ENCODE measurements at places on chromosomes 16 and 17.

DNA sequence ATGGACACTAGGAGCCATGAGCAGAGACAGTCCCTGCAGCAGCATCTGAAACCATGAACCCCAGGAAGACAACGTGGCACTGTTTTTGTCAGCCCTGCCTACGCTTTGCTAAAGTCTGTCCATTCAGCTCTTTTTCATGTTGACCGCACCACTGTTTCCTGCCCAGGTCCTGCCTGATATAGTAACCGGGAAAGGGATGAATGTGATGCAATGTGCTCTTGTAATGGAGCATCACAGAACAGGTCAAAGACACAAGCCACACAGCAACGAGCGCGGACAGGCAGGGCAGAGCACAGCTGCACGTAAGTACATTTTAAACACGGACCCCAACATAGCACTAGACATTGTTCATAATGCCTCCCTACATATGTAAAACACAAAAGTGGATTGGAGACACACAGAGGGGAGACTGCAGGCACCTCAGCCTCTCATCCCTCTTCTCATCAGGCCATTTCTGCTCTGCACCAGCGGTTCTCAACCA, 16.9 kb upstream of the TNFRSF13B start:
- H3K27me3 ChIP-seq: no peaks in the 10 kb centered on the region
- H3K36me3 ChIP-seq: no peaks in the 10 kb centered on the region
- no peak for DNase-seq
- peaks cover 8% of the 10 kb centered on the region for H3K4me1 ChIP-seq

GRCh38 chr16:35431829-35432663, 1972.6 kb downstream of the TP53TG3F start:
- no peaks in the 10 kb centered on the region for H3K36me3 ChIP-seq
- H3K4me1 ChIP-seq: no peaks in the 10 kb centered on the region
- DNase-seq: no peak
- H3K4me3 ChIP-seq: no peak overlapping the region

DNA sequence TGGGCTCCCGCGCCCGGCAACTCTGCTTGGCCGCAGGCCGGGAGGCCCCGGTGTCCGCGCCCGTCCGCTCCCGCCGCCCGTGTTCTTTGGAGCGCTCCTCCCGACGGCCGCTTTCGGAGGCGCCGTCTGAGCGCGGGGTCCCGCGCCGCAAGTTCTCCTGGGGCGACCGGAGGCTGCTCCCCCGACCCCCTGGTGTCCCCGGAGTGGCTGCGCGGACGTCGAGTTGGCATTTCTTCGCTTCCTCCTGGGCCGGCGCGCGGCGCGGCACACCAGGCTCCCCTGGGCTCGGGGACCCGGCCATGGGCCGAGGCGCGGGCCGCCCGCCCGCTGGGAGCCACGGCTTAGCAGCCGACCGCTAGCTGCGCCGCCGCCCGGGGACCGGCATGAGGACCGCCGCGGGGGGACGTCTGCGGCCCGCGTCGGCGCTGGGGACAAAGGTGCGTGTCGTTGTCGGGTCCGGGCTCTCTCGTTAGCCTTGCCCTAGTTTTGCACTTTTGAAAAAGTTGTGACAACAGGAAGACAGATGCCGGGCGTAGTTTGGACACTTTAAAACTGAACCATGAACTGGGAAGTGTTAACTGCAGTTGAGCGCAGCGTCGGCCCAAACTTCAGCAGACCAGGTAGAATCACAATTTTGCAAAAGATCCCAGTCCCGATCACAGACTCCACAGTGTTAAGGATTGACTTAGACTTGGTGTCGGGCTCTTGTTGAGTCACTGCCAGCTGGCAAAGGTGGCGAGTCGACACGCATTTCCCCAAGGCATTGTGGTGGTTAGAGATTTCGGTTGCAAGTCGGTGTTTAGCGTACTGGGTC, 700 bp downstream of the UBN1 start:
- H3K4me1 ChIP-seq: peaks cover 34% of the 10 kb centered on the region
- DNase-seq: peak; percentile 53
- H3K4me3 ChIP-seq: peak overlapping the region; percentile 87
- peaks cover 5% of the 10 kb centered on the region for H3K36me3 ChIP-seq
- H3K27ac ChIP-seq: peak overlapping the region; percentile 98

DNA sequence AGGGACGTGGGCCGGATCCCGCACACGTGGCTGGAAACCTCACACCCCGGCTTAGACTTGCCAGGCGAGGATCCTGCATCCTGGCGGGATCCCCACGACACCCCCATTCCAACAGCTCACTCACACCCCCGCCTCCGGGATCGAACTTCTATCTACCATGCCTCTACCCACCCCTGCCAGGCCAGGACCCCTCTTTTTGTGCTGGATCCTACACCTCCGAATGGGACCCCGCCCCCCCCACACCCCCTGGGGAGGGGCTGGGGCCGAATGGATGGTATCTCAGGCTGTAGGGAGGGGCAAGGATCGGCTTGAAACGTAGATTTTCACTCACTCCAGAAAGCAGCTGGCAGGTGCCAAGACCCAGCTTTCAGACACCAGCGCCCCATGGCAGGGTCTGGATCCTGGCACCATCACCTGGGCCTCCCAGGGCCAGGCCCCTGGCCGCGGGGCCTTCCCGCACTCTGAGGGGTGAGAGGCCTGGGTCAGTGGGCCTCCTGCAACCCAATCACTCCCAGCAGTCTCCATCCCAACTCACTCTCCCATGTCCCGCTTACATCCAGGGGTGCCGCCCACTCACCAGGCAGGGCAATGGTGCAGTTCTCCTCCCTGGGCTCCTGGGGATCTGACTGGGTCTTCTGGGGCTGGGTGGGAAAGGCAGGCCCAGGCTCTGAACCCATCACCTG, 6.7 kb downstream of the PRSS36 start:
- H3K4me3 ChIP-seq: peak overlapping the region; percentile 40
- H3K27ac ChIP-seq: peak overlapping the region; percentile 74
- peaks cover 23% of the 10 kb centered on the region for H3K4me1 ChIP-seq

DNA sequence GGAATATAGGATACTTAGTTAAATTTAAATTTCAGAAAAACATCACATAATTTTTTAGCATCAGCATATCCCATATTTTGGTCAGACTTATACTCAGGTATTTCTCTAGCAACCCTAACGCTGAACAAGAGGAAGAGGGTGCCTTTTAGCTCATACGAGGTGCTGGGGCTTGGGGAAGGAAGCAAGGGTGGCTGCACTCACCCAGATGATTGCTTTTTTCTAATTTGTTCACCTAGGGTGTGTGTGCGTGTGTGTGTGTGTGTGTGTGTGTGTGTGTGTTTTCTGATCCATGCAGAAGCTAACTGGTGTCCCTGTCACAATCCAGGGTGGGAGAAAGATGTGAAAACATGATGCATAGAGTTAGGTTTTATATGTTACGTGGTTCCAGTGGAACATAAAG, 81.2 kb downstream of the WNT3 start:
- no peaks in the 10 kb centered on the region for H3K36me3 ChIP-seq
- H3K27me3 ChIP-seq: no peaks in the 10 kb centered on the region
- no peaks in the 10 kb centered on the region for H3K4me1 ChIP-seq
- no peak overlapping the region for H3K4me3 ChIP-seq

DNA sequence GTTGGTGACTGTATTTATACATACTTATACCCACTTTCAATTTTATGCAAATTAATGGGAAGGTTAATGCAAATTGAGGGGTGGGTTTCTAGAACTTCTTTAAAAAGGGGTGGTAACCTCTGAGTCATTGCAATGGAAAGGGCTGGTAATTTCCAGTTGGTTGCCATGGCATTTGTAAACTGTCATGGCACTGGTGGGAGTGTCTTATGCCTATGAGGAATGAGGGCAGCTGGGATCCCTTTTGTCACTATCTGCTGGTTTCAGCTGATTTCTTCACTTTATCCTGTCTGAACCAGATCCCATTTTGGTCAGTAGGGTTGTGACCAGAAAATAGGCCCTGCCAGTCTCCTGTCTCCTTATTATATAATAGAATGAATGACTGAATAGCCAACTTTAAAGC, 1006.7 kb upstream of the GOT2 start:
- H3K4me3 ChIP-seq: no peak overlapping the region
- no peaks in the 10 kb centered on the region for H3K27me3 ChIP-seq
- no peaks in the 10 kb centered on the region for H3K4me1 ChIP-seq
- DNase-seq: no peak
- no peak overlapping the region for H3K27ac ChIP-seq

DNA sequence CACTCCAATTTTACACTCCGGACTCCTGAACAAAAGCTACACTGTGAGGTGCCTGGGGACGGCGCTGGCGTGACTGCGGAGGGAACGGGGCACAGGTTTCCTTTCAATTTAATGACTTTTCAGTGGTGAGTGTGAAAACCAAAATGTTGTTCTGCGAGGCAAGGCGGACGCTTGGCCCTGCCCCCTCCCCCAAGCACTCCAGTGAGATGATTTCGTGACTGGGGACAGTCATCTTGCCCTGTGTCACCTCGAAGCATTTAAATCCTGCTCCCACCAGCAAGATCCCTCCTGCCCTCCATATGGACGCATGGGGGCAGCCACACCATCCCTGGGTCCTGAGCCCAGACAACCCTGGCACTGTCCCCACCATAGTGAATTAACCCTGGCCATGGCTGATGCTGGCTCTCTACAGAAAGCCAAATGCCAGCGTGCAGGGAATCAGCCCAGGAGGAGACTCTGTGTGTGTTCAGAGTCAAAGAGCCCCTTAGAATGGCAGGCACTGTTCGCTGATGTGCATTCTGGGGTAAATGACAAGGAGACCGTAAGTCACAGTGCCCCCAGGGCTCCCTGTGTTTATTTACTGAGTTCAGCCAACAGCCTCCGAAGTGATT, 41.0 kb downstream of the C16orf95 start:
- H3K27ac ChIP-seq: no peak overlapping the region
- DNase-seq: no peak
- H3K4me1 ChIP-seq: no peaks in the 10 kb centered on the region
- no peak overlapping the region for H3K4me3 ChIP-seq
- H3K36me3 ChIP-seq: no peaks in the 10 kb centered on the region

DNA sequence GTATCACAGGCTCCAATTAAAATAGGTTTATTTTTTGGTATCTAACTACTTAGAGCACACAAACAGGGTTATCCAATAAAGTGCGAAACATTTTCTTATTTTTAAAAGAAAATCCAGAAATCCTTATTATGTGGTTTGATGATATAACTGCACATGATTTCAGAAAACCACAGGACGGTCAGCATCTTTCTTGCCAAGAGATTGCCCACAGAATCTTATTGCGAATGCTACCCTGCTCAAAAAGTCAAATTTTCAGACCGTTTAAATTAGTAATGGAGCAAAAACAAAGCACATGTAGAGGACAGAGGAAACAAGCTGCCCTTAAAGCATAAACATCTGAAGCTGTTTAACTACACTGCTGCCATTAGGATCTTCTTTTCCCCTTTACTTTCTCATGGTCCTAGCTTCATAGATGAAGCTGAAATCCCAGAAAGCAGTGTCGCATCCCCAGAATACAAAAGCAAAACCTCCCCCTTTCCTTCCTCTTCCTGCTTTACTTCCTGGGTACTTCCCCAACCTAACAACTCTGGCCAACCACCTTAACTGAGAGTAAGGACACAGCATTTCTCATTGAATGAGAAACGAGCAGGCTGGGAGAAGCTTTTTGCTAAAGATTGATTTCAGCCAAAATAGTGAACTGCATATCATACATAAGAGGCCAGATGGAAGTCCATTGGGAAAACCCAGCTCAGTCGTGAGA, 43.7 kb downstream of the CMTM4 start:
- no peaks in the 10 kb centered on the region for H3K27me3 ChIP-seq
- no peak for DNase-seq
- peaks cover 6% of the 10 kb centered on the region for H3K4me1 ChIP-seq
- no peak overlapping the region for H3K27ac ChIP-seq
- H3K36me3 ChIP-seq: no peaks in the 10 kb centered on the region

- H3K4me1 ChIP-seq: no peaks in the 10 kb centered on the region
- no peak overlapping the region for H3K27ac ChIP-seq
- H3K4me3 ChIP-seq: no peak overlapping the region
- H3K36me3 ChIP-seq: no peaks in the 10 kb centered on the region
- H3K27me3 ChIP-seq: no peaks in the 10 kb centered on the region
Observed at GRCh38 chr16:3503523-3503922, 2.7 kb downstream of the CLUAP1 start.

DNA sequence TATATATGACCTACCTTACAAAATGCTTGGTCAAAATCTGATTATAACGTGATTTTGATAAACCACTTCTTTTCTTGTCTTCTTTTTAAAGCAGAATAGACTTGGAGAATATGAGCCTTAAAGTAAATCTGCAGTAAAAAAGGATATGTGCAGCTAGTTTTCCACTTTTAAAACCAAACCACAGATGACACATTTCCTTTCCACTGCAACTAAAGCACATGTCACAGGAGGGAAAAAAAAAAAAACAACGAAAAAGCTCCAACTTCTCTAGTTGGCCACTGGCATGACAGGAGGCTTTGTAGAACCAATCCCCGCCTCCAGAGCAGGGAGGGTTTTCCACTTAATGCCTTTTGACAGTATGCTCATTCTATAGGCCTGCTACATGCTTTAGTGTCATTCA, at the start of gene EVI2A:
Gene EVI2A (minus strand): TSS at position 142 of the 400 bp plus-strand sequence. CDS start 2,609 bp downstream, outside the sequence.
- no peaks in the 10 kb centered on the region for H3K27me3 ChIP-seq
- H3K27ac ChIP-seq: peak within 1 kb of the TSS; percentile 48
- peak within 1 kb of the TSS; percentile 3 for H3K4me3 ChIP-seq
- DNase-seq: peak; percentile 36
- no peaks in the 10 kb centered on the region for H3K4me1 ChIP-seq

DNA sequence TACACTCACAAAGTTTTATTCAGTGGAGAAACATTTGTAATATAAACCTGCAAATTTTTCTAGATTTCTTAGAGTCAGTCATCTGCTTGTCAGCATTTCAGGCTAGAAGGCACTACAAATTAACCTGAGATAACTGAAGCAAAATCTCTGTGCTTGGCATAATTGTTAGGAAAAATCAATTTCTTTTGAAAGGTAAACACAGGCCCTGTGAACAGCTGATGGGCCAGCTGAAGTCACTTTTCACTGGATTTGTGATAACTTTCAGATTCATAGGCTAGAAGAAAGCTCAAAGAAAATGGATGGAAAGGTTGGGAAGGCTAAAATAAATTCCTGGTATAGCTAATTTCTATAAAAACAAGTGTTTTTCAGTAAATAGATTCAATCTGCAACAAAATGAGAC, 34.0 kb upstream of the SLC6A2 start:
- no peaks in the 10 kb centered on the region for H3K36me3 ChIP-seq
- H3K4me1 ChIP-seq: no peaks in the 10 kb centered on the region
- H3K4me3 ChIP-seq: no peak overlapping the region

DNA sequence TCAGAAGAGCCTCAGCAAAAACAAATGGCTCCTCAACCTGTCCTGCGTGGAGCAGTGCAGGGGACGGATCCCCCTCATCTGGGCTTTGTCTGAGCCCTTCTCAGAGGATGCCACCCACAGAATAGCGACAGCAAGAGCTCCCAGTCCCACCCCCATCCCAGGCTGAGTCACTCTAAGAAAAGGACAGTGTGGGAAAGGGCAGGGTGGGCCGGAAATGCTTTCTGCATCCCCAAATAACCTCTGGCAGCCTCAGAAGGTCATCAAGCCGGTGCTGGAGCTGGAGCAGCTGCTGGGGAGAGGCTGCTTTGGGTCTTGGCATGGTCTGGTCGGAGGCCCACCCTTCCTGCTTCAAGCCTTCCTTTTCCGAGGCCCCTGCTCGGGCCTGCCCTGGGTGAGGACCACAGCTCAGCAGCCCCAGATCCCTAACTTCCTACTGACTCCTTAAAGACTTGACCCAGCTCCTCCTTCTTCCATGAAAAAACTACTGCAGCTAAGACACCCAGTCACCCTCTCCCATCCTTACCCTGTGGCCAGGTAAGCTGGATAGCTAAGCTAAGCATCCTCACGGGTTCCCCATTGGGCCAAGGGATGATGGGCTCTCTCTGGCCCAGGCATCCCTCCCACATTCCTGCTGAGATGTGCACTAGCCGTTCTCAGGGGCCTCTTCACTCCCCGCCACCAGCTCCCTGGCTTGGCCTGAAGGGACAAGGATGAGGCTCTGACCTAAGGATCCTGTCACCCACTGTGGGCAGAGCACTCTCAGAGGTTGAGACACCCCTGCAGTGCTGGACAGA, 8.7 kb downstream of the SLC12A4 start:
- H3K4me1 ChIP-seq: no peaks in the 10 kb centered on the region
- H3K36me3 ChIP-seq: no peaks in the 10 kb centered on the region
- no peak overlapping the region for H3K4me3 ChIP-seq
- DNase-seq: no peak
- H3K27me3 ChIP-seq: no peaks in the 10 kb centered on the region

All from colonic mucosa (tissue), 4 donors.